ENCODE measurements at places on chromosomes 6 and 20.

DNA sequence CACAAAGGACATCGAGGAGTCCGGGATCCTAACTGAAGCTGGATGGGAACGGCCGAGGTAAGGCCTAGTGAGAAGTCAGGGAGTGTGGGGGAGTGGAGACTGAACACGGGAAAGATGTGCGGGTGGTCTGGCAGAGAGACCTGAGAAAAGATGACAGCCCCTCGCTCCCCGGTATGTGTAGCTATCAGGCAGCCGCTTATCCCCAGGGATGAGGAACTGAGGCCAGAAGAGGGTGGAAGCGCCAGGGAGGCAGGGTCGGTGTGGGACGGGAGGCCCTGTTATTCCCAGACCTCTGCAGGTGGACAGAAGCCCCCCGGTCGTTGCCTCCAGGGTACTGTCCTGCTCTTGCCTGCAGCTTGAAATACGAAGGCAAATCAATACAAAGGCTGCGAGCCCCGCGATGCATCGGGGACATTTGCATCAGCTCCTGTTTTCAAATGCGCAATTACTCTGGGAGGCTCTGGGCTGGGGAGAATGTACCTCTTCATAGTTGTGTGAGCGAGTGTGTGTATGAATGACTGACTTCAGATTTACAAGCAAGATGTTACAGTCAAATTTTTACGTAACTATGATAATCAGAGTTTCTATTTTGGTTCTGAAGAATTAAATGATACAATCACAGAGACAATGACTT, 221.3 kb downstream of the QKI start:
- no peak for DNase-seq

- DNase-seq: no peak
Observed at GRCh38 chr20:24402188-24402587, 67.2 kb upstream of the SYNDIG1 start.

- DNase-seq: no peak
Observed at GRCh38 chr20:63911176-63911575, 16.2 kb downstream of the DNAJC5 start.

DNA sequence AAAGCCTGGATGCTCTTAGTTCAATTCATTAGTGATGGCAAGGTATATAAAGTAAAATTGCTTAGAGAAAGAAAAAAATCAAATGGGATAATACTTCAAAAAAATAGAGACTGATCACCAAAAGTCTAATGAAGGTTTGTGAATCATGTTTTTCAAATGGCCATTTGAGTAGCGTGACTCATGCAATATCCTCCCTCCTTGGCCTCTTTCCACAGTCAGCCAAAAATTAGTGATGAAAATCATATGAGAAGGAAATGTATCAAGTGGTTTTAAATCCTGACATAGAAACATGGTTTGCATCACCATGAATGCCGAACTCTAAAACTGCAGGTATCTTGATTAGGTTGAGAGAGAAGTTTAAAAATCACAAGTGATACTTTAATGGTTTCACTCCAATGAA, 1.2 kb upstream of the COL19A1 start:
- DNase-seq: no peak

DNA sequence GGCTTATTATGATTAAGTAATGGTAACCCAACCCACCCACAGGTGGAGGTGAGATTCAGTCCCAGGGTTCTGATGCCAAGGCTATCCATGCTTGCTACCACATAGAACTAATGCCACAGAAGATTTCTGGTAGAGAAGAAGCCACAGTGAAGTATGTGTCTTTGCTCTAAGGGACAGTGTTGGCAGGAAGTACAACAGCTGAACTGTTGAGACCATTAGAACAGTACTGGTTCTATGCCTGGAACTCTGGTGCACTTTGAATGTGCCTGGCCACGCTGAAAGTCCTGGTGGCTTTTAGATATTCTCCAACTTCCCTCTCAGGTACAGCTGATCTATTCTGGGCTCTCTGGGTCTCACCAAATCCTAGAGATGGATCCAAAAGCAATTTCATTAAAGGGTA, 7.8 kb downstream of the STX7 start:
- DNase-seq: no peak

- no peak for DNase-seq
Observed at GRCh38 chr6:101439790-101440189, 46.3 kb downstream of the GRIK2 start.

- DNase-seq: no peak
Observed at GRCh38 chr6:36677059-36677749, 1.3 kb upstream of the CDKN1A start.

GRCh38 chr6:150932996-150933395, 67.5 kb downstream of the MTHFD1L start:
- no peak for DNase-seq

GRCh38 chr20:62827311-62828038, 10.6 kb downstream of the COL9A3 start:
- DNase-seq: no peak

GRCh38 chr6:12570461-12571030, 146.0 kb upstream of the PHACTR1 start:
- DNase-seq: no peak

GRCh38 chr6:106757722-106758467, 128.5 kb downstream of the QRSL1 start:
- no peak for DNase-seq

- DNase-seq: no peak
Observed at GRCh38 chr6:20399518-20399917, 2.2 kb upstream of the E2F3 start.

GRCh38 chr6:132060591-132060990, 109.4 kb upstream of the CCN2 start:
- no peak for DNase-seq
